ENCODE measurements at places on chromosomes 2 and 18.
A peak's percentile ranks its signal among the peaks of the same experiment; 100 is the strongest.

- no peak for DNase-seq
These were observed 27.3 kb upstream of the NFU1 start for GRCh38 chr2:69464575-69464974.

DNA sequence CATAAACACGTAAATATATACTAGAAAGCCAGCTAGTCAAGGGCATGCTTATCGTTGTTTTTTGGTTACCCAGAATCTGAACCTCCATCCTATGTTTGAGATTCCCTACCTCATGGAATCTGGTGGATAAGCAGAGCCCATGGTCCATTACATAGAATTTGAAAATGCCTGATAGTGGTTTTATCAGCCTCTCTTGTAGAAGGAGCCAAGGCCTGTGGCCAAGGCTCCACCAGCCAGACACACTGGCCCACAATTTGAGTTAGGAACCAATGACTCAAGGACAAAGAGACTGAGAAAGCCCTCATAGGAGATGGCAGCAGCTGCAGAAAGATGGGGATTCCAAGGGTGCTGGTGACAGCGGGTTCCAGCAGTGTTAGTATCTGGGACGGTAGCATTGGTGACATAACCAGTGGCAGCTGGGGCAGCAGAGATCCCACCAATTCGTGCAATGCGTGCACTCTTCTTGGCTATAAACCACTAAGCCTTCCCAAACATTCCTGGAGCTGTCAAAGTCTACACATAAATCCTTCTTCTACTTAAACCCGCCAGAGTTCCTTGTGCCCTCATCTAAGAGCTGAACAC lies 51.2 kb upstream of the RMDN2 start:
- no peak for DNase-seq

DNA sequence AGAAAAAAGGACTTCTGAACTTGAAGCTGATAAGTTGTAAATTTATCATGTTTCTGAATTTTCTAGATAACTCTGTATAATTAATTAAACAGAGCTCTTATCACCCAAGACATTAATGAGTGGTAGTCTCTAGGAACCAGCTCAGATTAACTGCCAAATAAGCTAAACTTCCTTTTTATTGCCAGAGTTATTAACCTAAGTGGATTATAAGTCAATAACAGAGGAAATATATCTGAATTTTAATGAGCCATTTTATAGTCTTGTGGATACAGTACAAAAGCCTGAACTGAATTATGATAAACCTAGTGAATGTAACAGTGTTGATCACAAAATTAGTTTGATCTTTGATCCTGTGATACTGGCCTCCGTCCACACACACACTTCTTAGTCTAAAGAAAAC lies 111.5 kb downstream of the COMMD1 start:
- no peak for DNase-seq

DNA sequence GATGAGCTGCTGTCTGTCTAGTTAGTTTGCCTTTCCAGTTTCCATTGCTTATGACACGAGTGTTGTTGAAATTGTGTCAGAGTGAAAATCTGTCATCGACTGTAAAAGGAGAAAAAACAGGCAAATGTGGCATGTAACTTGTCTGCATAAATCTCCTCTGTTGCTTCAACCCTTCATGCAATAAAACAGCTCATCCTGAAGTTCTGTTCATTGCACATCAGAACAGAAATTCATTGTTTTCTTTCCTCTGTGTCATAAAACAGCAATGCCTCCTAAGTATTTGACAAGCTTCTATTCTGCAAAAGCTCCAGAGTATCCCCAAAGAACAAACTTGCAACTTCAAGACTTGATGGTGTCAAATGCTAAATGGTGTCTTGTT lies 432.1 kb downstream of the MEIS1 start:
- DNase-seq: no peak

GRCh38 chr18:23126376-23127056 lies 8.8 kb upstream of the CABLES1 start:
- no peak for DNase-seq

GRCh38 chr2:146278881-146279280 lies 1565.9 kb upstream of the ACVR2A start:
- DNase-seq: no peak

- no peak for DNase-seq
These were observed 8.6 kb downstream of the SPR start for GRCh38 chr2:72895759-72896281.

DNA sequence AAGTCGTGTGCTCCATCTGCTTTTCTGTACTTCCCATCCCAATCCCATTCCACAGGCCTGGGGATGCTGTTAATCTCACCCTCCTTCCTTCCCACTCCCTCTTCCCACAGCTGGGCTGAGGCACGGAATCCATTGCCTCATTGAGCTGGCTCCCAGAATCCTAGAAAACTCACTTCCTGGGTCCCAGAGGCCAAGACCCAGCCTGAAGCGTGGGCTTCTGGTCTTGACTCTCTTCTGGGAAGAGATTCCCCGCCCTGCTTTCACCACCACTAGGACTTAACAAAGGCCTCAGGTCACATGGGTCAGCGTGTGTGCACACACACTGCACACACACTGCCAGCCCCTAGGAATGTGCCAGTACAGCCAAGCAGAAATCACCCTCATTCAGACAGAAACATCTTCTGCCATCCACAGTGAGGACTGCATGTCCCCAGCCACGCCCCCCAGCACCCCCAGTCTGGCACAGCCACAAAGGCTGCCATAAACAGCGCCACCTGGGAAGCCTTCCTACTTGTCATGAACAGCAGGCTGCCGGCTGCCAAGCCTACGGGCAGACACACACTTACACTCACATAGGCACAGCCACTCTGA lies 165.8 kb downstream of the TNS1 start:
- no peak for DNase-seq

GRCh38 chr18:22296304-22296703 lies 121.4 kb downstream of the CTAGE1 start:
- no peak for DNase-seq

- DNase-seq: no peak
These were observed 190.7 kb downstream of the DLGAP1 start for GRCh38 chr18:4264347-4264791.

DNA sequence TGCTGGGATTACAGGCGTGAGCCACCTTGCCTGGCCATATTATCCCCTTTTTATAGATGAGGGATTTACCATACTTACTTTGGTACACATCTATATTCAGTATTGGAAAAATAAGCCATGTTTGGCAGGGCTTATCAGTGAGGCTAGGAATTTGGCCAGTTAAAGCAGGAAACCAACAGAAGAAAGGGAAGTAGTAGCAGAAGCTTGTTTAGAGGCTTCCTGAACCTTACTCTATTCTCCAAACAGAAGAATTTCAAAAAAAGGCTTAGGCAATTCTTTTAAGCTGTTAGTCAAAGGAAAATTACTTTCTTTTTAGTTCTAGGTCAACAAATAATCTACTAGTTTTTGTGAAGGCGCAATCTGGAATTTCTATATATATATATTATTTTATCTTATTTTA lies 3.2 kb upstream of the GLS start:
- DNase-seq: no peak

- peak; percentile 51 for DNase-seq
These were observed 67.2 kb downstream of the POLR1A start for GRCh38 chr2:86038291-86039081.

- peak; percentile 35 for DNase-seq
These were observed 91.9 kb upstream of the STK17B start for GRCh38 chr2:196263181-196263747.

GRCh38 chr2:168355779-168356476 lies 100.1 kb upstream of the CERS6 start:
- DNase-seq: no peak

- no peak for DNase-seq
These were observed 11.7 kb downstream of the YIPF4 start for GRCh38 chr2:32289165-32289999.

DNA sequence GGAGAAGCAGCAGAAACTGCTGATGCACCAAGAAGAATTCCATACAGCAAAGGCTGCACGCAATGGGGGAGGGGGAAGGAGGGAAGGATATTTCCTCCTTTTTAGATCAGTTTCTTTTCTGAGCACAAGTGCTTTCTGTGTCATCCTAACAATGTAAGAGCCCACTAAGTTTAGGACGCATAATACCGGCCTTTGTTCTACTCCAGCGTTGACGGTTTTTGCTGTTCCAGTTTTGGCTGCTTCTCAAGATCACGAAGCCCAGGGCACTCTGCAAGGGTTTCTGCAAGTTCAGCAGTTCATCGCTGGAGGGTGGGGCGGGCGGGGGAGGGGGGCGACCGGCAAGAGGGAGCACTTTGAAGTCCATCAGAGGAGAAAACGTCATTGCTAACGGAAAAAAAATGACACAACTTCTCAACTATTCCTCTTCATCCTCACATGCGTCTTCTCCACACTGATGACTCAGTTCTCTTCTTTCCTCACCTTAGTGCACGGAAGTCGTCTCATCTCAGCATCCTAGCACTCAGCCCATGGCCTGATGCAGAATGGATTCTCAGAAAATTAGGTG lies 8.7 kb downstream of the FAM178B start:
- DNase-seq: no peak

GRCh38 chr2:237998530-237998929 lies 31.7 kb downstream of the UBE2F start:
- no peak for DNase-seq

GRCh38 chr2:71277536-71278103 lies 50.7 kb upstream of the PAIP2B start:
- DNase-seq: peak; percentile 40

GRCh38 chr2:98870516-98871158 lies 65.4 kb downstream of the CRACDL start:
- no peak for DNase-seq

- DNase-seq: no peak
These were observed 153.2 kb downstream of the GLI2 start for GRCh38 chr2:120888851-120889250.

GRCh38 chr2:212977152-212977551 lies 174.3 kb downstream of the IKZF2 start:
- DNase-seq: no peak

DNA sequence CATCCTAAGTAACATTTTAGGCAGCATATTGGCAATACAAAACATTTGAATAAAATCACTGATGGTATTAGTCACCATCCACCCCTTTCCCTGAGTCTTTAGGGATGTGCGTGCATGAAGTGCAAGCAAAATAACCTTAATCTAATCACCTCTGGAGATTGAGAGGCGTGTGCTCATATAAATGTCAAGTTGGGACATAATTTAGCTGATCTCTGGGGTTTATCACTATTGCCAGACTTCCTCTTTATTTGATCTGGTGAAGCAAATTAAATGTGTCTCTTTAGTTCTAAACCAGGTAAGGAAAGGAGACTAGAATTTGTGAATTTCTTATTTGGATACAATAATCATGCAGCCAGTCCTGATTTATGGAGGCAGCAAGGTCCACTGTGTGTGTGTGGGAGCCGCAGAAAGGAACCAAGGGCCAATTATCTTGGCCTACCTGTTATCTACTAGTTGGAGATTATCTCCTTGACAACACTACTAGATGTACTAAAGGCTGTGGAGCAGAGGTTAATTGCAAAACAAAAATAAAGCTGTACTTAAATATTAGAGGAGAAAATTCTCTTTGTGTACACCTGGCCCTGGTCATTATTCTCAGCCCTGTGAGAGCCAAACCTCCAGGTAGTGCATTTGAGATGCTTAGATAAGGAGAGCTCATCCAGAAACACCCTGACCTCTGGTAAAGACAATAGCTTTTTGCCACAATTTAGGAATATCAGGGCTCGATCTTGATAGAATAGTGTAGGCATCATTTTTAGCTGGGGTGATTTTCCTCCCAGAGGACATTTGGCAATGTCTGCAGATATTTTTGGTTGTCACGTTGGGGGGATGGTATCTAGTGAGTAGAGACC lies 78.2 kb downstream of the HRH4 start:
- no peak for DNase-seq

- DNase-seq: no peak
These were observed 879.9 kb downstream of the DCC start for GRCh38 chr18:53219853-53220252.

GRCh38 chr2:70087702-70088597 lies 673 bp downstream of the PCBP1 start:
- DNase-seq: peak; percentile 72

DNA sequence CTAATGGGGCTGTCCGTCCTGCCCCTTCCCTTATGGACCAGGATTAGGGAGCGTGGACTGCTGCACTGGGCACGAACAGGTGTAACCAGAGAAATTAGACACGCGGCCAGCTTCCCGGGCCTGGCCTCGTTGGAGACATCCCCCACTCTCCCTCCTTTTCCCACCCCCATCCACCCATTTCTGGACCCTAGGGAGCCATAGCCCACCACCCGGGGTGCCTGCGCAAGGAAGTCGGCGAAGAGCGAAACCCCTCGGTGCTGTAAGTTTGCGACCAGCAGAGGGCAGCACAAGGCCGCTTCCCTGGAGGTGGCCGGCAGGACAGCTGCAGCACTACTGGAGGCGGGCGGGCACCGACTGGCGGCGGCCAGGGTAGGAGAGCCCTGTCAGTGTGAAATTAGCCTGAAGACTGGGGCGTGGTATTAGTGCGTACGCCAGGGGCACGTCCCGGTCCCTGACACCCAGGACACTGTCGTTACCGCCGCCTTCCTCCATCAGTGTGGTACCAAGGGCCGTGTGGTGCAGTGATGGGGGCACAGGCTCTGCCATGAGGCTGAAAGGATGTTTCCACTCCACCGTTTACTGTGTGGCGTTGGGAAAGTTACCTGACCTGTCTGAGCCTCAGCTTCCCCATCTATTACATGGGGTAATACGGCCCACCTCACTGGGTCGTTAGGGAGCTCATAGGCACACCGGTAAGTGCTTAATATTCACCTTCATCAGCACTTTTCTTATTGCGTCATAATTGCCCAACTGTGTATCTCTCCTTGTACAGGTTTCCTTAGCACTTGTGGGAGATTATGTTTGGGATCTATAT lies 36.0 kb upstream of the CD207 start:
- DNase-seq: peak; percentile 81

- no peak for DNase-seq
These were observed 7.5 kb downstream of the REL start for GRCh38 chr2:60888853-60889252.

DNA sequence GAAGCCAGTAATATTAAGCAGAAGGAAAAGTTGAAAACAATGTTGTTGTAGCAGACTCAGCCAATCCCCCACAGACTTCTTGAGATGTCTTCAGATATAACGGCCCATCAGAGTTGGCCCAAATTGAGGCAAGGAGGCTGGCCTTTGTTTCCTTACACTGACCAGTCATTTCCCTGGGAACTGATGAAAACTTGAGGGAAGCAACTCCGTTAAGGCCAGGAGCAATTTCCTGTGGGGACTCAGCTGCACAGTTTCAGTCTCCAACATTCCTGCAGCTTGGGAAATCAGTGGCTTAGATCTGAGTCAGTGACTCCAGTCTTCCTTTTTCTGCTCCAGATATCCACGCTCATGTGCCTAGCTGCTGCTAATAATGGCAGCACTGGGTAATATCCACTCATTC lies 75.7 kb downstream of the FTCDNL1 start:
- DNase-seq: peak; percentile 34

GRCh38 chr2:25335971-25336370 lies 5.8 kb downstream of the DNMT3A start:
- DNase-seq: no peak

Measured in left hindlimb (tissue), 1 donor.